T-helper 2 cell (primary cell): ENCODE measurements at places on chromosomes 1 and 21.

DNA sequence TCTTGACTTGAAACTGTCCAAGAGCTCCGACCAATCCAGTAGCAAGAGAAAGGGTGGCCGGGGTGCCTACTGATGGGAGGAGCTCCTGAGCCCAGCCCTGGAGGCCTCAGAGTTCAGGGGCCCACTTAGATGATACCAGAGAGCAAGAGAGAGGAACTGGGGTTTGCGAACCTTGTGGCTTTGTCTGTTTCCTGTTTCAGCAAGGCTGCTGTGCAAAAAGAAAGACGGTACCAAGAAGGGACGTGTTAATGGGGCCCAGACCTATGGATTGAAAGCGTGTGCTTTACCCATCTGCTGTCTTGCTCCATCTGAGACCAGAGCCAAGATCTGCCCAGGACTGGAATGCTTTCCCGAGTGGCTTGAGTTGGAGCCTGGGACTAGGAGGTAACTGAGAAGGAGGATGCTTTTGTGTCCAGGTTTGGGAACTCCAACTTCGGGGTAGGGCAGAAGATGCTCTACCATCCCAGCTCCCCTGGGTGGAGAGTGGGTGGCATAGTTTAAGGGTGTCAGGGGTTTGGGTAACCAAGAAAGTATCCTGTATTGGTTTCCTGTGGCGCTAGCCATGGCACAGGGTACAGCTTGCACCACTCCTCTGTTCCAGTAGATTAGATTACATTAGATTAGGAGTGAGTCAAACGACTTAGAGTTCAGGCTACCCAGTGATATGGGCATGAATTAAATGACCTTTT lies at the start of gene TRAF3IP3:
Gene TRAF3IP3, plus strand, starts transcription at position 128 of the 689 bp plus-strand sequence. CDS start 3,987 bp downstream, outside the sequence.
- DNase-seq = peak; percentile 62

DNA sequence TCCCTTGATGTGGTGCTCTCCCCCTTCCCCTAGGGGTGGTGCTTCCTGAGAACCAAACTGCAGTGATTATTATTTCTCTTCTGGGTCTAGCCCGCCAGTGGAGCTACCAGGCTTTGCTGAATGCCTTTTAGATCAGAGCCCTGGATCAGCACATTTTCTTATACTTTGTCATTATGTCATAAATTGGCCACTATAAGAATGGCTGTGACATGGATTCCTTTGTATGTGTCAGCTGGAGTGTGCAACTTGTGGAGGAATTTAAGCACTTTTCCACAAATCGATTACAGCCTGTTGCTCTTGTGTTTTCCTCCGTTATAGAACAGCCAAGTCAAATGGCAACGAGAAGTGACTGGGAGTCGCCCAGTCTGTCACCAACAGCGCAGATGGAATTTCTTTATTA lies 273.3 kb downstream of the DUSP10 start:
- no peak for DNase-seq

GRCh38 chr1:78277253-78277652 lies 213.5 kb upstream of the PTGFR start:
- no peak for DNase-seq

DNA sequence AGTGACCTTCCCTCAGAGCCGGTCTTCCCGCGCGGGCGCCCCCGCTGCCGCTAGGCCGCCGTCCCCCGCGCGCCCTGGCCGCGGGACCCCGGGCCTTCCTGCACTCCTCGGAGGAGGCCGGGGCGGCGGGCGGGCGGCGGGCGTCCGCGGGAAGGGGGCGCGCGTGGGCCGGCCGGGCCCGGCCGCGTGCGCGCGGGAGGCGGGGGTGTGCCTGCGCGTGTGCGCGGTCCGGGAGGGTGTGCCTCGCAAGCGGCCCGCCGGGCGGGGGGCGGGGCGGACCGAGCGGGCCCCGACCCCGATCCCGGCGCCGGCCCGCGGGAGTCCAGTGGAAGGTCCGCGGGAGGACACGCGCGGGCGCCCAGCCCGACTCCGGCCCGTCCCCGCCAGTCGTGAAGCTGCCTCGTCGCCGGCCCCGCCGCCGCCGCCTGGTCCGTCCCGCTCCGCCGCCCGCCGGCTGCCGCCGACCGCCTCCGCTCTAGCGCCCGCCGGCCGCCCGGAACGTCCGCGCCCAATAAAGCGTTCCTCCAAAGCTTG lies 438 bp downstream of the MRPS6 start:
- peak; percentile 8 for DNase-seq

DNA sequence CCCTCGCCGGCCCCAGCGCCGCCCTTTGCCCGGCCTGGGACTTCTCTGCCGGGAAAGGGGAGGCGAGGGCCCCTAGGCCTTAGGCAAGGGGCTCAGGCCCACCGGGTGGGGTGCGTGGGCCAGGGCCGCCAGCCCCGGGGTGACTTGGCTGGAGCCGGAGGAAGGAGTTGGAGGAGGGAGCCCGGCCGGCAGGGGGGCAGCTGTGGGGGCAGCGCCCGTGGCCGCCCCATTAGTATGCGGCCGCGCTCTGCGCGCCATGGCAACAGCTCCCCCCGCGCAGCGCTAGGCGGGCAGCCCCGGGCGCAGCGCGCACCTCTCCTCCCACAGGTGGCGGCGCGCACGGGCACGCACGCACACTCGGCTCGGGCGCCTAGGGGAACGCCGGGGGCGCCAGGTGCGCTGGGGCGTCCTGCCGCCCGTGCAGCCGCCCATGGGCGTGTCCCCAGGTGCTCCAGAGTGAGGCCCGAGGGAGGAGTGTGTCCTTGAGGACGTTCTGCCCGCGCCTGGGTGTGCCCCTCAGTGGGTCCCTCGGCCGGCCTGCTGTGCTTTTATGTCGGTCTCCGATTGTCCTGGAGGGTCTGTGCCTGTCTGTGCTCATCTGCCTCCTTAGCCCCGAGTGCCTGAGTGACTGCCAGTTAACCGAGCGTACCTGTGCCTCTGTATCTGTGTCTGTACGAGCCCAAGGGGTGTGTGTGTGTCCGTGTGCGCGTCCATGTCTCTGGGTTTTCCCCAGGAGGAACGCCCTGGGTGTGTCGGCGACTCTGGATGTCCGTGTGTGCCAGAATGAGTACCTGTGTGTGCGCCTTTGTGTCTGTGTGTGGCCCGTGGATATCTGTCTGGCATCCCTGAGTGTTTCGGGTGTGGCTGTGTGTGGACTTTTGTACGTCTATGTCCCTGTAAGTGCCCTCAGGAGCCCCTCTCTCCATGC lies 38.2 kb upstream of the WASF2 start:
- DNase-seq = no peak

GRCh38 chr1:112575154-112575804 lies 43.7 kb downstream of the ST7L start:
- no peak for DNase-seq

DNA sequence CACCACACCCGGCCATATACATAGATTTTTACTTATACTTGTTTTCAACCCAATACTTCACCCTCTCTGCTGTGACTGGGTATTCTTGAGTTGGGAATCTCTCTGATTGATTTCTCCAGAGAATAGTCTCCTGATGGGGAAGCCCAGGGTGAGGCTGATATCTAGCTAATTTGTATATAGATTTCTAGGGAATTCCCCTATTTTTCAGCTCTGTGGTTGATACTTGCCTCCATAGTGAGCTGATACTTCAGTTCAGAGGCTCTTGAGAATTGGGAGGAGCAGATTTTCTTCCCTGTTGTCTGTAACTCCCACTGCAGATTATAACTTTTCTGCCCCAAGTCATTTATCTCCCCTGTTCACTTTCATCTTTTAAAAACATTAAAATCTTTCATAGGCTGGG lies 14.5 kb upstream of the SH3BGRL3 start:
- no peak for DNase-seq

- no peak for DNase-seq
Measured at GRCh38 chr1:230581446-230582079, 60.7 kb upstream of the COG2 start.

- no peak for DNase-seq
Measured at GRCh38 chr1:18893120-18893519, 9.2 kb downstream of the ALDH4A1 start.

DNA sequence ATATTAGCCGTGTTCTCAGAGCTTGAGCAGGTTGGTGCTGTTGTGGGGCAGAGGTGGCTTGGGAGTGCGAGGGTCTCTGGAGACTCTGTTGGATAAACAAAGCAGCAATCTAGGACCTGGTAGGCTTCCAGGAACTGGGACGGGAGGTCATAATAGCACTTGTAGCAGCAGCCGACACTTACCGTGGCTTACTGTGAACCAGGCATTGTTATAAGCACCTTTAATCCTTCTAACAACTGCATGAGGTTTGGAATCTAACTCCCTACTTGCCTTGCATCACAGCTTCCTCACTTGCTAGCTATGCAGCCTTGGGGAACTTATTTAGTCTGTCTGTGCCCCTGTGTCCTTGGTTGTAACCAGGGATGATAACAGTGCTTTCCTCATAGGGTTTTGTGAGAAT lies 94.9 kb downstream of the NAV1 start:
- DNase-seq = no peak

DNA sequence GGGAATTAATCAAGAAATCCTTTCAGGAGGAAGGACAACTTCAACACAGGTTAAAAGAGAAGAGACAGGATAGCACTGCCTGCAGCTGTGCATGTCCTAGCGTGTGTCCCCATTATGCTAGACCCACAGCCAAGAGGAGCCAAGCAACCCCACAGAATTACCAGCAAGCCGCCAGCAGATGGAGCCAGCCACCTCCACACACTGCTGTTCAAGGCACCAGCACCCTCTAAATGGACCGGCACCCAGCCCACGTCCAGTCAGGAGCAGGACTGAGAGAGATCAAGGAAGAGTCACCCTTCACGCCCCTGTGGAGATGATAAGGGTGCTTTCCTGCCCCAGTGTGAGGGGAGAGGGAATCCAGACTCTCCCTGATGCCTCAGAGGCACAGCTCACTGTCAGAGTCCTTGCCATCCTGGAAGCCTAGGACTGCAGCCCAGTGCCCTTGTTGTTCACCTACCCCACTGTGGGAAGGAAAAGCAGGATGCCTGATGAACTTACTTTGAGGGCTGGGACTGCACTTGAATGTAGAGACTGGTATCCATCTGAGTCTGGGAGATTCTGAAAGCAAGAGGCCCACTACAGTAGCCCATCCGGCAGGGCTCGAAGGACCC lies 37.1 kb upstream of the CTTNBP2NL start:
- DNase-seq = peak; percentile 31

- no peak for DNase-seq
Measured at GRCh38 chr21:38284216-38284615, 27.4 kb downstream of the KCNJ15 start.

- DNase-seq = no peak
Measured at GRCh38 chr1:156889802-156890580, 3.5 kb upstream of the PEAR1 start.

- no peak for DNase-seq
Measured at GRCh38 chr1:11938722-11939526, 4.4 kb downstream of the PLOD1 start.

DNA sequence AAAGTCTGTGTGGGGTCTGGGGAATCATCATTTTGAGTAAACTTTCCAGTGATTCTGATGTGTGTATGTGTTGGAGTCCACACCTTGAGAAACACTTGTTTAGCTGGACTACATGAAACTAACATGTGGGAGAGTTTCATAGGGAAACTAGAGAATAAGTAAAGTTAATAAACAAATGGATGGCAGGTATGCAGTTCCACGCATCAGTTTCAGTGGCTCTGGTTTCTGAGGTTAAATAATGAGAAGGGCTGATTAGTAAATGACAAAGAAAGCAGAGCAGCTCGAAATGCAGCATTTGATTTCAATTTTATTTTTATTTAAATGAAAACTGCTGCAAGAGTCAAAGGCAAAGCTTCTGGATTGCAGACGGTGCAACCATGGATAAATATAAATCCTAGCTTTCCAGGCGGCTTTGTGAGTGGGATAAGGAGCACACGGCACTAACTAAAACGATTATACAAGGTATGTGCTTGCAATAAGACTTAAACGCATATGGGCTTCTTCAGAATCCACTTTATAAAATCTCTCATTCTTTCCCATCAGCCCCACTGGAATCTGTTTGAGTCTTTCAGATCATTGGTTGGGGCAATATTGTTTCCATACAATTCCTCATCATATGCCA lies 310.7 kb downstream of the PLPP3 start:
- no peak for DNase-seq

DNA sequence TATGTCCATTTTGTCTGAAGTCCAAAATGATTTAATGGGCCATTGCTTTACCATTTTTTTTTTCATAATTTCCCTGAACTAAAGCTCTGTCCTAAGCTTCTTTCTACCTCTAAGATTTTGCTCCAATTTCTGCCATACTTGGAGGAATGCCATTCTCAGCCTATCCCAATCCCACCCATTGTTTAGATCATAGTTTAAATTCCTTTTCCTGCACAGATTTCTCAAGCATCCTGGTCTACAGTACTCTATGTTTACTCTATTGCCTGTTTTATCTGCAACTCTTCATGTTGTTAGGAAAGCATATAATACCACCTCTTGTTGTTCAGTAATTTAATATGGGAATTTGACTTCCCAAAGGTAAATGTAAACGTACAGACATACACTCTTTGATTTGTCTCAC lies 30.8 kb downstream of the ADAMTS1 start:
- DNase-seq = no peak

- DNase-seq = no peak
Measured at GRCh38 chr1:178122283-178122682, 28.4 kb downstream of the RASAL2 start.

GRCh38 chr1:3420218-3420951 lies 34.1 kb upstream of the ARHGEF16 start:
- DNase-seq = no peak

DNA sequence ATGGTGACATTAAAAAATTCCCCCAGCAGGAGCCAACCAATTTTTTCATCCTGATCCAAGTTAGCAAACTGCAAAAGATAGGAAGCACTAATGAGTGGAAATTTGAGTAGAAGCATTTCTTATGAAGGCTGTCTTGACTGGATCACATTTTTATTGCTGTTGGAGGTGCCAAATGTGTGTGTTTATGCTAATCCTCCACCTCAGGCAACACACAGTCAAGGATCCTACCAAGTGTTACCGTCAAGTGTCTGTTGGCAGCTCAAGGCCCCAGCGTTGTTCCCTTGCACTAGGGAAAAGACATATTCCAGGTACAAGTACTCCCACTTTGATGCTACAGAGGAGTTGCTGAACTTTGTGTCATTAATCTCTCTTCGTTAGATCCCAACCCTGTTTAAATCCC lies 18.3 kb downstream of the METTL18 start:
- DNase-seq = no peak

- DNase-seq = no peak
Measured at GRCh38 chr1:65691152-65691900, 101.4 kb upstream of the PDE4B start.

- DNase-seq = no peak
Measured at GRCh38 chr1:224668984-224669383, 52.9 kb downstream of the CNIH3 start.

- DNase-seq = no peak
Measured at GRCh38 chr1:86137436-86137835, 19.1 kb downstream of the COL24A1 start.

DNA sequence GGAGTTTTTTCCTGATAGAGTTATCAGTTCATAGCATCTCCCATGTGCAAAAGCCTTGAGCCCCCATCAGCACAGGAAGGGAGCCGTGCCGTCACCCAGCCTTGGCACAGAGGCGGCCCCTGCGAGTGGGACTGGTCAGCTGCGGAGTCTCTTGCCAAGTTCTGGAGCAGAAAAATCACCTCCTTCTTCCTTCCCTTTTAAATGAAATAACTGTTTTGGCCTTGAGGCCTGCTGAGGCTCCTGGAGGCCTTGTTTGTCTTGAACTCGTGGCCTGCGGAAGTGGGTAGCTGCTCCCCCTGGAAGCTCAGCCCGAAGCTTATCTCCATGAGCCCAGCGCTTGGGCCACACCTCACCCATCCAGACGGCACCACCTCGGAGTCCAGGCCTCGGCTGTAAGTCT lies 145.7 kb upstream of the TMEM51 start:
- no peak for DNase-seq
